HTR-8/SVneo (cell line): ENCODE measurements at places on chromosomes 12 and 14.

DNA sequence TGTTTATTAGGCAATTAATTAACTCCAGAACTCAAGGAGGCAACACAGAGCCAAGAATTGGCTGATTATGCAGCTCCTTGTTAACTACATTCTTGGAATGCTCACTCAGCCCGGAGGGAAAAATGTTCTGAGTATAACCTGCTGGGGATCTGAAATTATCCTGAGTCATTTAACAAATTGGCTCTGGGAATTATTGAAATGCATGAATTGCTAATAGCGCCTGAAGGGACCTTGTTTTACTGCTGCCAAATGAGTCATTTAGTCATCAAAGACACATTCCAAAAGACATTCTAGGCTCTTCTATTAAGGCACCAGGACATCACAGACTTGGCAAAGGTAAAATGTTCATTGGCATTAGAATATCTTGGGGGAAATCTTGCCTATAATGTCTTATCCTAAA is 13.0 kb downstream of the TMEM52B start:
- no peak for DNase-seq

DNA sequence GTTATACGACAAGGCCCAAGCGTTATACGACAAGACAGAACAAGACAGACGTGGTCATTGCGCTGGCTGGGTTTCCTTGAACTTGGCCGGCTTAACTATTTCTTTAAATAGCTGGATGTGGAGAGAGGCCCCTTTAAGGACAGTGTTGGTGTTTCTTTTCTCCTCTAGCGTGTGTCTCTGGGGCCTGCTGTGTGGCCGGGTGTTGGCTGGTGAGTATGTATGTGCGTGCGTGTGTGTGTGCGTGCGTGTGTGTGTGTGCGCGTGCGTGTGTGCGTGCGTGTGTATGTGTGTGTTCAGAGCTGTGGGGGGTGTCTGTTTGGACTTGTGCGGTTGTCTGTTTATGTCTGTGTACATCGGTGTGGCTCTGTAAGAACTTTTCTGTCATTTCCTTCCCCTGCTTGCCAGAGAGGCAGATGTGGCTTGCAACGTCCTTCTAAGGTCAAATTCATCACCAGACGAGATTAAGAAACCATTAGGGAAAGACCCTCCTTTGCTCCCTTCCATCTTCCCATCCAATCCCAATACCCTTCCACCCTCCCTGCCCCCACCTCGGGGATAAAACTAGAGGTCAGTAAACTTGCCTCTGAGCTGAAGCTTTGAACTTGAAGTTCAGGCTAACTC is 78.6 kb upstream of the TBX3 start:
- DNase-seq: no peak

DNA sequence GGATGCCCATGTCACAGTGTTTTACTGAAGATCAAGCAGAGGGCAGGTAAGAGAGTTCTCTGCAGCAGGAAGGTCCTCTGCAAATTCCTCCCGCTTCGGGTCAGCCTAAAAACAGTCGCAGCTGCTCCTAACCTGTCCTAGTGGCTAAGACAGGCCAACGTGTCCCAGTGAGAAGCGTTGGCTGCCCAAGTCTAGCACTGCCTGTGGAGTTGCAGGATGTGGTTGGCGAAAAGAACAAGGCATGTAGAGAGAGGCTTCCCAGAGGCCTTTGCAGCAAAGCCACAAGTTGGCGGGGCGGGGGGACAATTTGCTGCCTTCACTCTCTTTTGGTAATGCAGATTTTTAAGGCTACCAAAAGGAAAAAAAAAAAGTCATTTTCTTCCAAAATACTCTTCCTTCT is 340.1 kb downstream of the BCL11B start:
- DNase-seq: no peak

DNA sequence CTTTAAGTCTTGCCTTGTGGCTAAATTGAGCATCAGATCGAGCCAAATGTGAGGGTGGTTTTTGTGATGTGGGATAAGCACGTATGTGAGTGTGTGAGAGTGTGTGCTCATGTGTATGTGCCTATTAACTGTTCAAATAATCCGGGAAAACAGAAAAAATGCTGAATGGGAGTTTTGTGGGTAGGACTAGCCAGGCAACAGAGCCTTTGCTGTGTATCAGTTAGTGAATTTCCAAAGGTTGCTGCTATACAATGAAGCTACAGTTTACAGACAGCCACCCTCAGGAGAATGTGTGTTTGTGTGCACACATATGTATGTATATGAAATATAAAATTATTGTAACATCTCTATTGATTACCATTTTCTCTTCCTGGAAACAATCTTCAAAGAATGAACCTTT is 154.0 kb downstream of the SOX5 start:
- no peak for DNase-seq

- DNase-seq: no peak
Measured at GRCh38 chr14:46490238-46490685, 161.3 kb downstream of the RPL10L start.

- peak; percentile 74 for DNase-seq
Measured at GRCh38 chr14:77498120-77498979, at the start of gene ISM2. Gene ISM2 (minus strand): TSS chr14:77498816. CDS start chr14:77498793, 23 bp downstream.

- no peak for DNase-seq
Measured at GRCh38 chr12:90299666-90300065, 591.0 kb upstream of the ATP2B1 start.

GRCh38 chr12:46950094-46950493 is 124.3 kb upstream of the SLC38A4 start:
- peak; percentile 41 for DNase-seq

DNA sequence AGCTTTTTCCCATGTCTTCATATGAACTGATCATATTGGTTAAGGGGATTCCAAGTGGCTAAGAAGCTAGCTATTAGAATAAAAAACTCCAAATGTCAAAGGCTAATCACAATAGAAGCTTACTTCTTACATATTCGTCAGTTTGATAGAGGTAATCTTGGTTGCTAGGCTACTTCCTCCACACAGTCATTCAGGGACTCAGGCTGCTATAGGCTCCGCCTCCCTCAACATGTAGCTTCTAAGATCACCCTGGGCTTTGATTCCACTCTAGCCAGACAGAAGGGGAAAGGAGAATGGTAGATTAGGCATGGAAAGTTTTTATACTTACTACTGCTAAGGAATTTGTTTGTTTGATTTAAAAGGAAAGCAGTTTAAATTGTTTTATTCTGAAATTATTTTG is 207.9 kb downstream of the EFCAB11 start:
- DNase-seq: no peak

DNA sequence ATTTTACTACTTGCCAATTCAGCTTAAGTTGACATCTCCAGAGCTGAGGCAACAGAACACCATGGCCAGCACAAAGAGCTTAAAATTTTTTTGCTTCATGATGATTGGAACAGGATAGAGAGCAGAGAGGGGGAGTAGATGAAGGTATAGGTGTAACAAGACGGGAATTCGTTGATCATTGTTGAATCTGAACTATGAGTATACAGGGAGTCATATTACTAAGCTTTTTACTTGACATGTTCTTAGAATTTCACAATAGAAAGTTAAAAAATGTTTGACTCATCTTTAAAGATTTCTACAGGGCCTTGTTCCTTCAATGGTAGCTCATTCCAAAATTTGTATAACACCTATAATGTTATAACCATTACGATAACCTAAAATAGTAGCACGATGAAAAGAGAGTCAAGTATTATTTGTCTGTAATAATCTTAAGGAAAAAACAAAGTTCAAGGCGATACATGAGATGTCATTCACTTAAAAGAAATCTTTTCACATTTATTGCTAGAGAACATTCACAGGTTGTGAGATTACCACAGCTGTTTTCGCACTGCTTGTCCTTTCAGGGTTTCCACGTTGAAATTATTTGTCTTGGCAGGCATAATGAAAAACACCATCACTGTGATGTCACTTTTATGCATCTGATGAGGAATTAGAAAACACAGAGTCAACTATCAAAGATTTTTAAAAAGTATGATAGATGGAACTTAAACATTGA is 33.9 kb downstream of the SPX start:
- DNase-seq: no peak

DNA sequence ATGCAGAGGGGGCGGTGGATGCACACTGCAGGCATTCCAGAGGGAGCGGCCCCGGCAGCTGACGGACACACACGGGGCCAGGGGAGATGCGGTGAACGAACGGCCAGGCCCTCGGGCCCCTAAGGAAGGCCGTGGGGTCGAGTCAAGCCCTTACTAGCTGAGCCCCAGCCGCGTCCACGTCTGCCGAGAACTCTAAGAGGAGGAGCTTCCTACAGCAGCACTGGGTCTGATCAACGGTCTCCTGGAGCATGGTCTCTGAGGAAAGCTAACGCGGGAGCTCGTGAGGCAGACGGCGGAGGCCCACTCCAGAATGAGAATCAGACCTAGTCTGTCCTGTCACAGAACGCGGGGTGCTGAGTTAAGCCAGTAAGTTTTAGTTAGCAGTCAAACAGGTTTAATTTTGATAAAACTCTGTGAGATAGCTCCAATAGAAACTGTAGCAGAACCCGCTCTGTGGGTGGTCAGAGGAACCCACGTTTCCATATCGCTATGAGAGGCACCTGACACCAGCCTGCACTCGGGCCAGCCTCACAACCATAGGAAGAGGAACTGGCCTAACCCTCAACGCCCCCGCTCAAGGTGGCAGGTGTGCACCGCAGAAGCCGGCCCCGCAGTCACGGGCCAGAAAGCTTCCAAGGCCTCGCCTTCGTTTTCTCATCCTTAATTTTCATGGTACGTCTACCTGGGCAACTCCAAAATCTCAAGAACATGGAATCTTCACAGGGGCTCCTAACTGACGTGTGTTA is 55.5 kb downstream of the CDC42BPB start:
- DNase-seq: no peak
